ENCODE measurements at places on chromosomes 16 and 17.

GRCh38 chr17:50480854-50481490, 2.3 kb downstream of the RSAD1 start:
- DNase-seq: no peak

DNA sequence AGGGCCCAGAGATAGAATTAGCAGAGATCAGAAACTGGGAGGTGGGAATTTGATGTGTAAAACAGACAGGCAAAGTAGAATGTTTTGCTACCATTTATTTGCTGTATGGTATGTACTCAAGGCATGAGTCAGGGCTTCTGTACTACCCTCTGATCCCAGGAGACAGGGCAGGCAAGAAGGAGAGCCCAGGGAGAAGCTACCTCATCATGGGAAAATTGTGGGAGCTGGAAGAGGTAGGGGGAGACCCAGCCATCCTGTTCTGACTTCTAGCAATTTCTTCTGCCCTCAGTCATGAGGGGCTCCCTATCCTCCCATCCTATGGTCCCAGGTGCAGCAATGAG, 1.7 kb upstream of the PIGS start:
- no peak for DNase-seq

GRCh38 chr17:32771396-32771795, 105.5 kb downstream of the MYO1D start:
- no peak for DNase-seq

- DNase-seq: no peak
Measured at GRCh38 chr16:69112285-69113129, 7.1 kb downstream of the HAS3 start.

- DNase-seq: no peak
Measured at GRCh38 chr16:57261806-57262205, 16.7 kb downstream of the ARL2BP start.

- DNase-seq: no peak
Measured at GRCh38 chr16:51641191-51641765, 490.2 kb upstream of the SALL1 start.

DNA sequence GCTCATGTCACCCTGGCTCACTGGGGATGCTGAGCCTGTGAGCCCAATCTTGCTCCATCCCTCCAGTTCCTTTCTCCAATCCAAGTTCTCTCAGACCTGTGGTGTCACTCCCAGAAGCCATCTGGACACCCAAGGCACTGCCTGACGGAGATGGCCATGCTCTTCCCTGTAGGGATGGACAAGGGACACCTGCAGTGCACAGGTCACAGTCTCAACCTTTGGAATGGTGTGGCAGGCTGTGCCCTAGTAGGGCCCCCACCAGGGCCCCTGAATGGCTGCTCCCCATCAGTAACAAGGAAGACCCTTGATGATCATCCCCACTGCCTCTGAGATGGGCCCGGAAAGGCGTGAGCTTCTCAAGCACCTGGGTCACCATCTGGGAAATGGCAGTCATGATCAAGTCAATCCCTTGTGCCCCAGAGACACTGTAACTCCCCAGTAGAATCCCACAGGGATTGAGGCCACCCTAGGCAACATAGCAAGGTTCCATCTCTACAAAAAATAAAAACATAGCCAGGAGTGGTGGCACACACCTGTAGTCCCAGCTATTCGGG, 822.5 kb downstream of the KCNJ18 start:
- no peak for DNase-seq

DNA sequence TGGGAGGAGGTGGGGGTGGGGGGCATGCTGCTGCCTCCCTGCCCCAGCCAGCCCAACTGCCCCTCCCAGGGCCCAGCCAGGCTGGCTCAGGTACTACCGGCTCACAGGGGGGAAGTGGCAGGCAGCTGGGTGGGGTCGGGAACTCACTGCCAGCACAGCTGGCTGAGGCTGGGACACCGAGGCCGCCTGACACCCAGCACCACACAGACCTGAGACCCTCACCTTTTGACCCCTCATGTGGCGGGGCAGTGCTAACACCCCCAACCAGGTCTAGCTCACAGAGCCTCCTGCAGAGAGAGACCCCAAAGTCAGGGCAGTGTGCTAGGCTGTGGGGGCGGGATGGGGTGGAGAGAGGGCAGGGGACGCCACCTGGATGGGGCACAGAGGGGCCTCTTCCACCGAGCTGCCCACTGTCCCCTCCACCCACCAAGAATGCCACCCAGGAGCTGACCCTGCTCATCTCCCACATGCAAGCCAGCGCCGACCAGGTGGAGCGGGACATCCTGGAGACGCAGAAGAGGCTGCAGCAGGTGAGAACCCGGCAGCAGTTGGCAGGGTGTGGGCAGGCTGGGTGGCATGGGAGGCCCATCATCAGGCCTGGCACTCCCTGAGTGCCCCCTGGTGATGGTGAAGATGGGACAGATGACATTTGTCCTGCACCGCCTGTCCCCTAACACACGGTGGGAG, 3.0 kb downstream of the EVPLL start:
- DNase-seq: no peak

GRCh38 chr16:23587726-23588125, 8.4 kb downstream of the NDUFAB1 start:
- DNase-seq: no peak

DNA sequence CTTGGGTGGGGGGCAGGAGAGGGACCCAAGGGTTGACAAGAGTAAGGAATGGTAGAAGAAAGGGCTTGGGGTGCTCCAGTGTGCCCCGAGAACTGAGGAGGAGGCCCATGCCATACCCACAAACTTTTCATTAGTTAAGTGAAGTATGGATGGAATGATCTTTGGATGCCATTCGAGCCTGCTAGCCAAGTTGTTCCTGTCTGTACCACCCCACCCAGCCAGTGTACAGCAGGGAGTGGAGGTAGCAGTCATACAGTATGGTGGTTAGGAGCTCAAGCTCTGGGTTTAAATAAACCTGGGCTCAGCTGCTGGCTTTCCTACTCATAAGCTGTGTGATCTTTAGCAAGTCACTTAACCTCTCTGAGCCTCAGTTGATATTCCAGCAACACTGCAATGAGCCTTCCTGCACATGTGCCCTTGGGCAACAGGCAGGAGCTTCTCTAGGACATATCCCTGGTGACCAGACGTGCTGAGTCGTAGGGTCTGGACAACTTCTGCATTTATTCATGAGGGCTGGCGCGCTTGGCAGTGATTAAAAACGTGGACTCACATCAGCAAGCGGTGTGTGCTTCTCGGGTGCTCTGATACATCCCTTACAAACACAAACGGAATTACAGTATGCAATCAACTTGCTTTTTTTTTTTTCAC, 22.9 kb downstream of the ITPRIPL2 start:
- no peak for DNase-seq

DNA sequence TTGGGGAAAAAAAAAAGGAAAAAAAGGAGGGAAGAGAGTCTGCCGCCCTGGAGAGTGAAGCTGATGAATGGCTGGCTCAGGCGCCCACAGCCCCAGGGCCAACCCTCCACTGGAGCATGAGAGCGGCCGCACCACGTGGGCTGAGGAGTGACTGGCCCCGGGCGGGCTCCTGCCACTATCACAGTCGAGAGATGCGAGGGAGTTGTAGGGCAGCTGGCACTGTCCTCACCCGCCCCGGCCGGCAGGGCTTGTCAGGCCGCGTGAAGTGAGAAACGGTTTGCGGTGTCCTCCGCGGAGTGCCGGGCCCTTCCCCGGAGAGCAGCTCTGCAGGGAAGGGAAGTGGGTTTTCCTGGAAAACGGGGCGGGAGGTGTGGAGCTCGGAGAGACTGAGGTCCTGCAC, 45.9 kb downstream of the JPH3 start:
- no peak for DNase-seq

DNA sequence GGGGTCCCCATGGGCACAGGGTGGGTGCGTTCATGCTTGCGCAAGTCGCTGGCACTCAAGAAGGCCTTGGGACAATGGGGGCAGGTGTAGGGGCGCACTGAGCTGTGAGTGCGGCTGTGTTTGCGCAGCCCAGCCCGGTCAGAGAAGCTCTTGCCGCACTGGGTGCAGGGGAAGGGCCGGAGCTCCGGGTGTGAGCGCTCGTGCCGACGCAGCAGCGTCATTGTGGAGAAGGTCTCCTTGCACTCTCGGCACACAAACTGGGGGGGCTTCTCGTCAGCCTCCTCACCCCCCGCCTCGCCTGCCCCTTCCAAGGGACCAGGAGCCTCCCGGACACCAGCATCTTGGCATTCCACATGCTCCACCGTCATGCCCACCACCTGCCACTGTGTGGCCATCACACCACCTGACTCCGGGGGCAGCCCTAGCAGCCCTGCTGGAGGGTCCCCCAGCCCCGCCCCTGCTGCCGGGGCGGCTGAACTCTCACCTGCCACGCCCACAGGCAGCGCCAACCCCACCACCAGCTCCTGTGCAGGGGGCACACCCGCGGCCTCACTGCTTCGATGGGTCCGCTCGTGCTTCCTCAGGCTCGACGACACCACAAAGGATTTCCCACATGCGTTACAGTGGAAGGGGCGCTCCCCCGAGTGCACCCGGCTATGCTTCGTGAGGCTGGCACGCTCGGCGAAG, 12.8 kb downstream of the ZNF668 start:
- DNase-seq: no peak

- no peak for DNase-seq
Measured at GRCh38 chr16:72944757-72945485, 103.0 kb downstream of the ZFHX3 start.

DNA sequence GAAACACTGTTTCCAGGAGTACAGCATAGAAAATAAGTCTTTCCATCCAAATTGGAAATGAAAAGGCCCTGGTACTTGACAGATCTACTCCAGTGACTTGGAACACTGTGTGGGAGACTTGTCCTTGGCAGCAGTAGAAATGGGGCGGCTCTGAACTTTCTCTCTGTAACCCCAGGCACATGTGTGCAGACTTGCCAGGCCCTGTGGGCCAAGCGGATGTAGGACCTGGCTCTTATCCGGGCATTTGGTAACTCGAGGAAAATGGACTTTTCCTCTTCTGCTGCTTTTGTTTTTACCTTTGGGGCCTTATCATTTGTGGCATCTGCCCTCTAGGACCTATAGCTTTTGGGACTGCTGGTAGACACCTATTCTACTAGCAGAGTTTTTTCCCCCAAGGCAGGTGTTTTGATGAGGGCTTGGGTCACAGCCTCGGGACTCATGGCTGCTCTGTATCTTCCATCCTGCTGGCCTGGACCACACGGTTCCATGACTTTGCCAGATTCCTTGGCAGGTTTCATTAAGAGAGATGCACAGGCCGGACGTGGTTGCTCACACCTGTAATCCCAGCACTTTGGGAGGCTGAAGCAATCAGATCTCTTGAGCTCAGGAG, 43.5 kb downstream of the SMPD3 start:
- no peak for DNase-seq

DNA sequence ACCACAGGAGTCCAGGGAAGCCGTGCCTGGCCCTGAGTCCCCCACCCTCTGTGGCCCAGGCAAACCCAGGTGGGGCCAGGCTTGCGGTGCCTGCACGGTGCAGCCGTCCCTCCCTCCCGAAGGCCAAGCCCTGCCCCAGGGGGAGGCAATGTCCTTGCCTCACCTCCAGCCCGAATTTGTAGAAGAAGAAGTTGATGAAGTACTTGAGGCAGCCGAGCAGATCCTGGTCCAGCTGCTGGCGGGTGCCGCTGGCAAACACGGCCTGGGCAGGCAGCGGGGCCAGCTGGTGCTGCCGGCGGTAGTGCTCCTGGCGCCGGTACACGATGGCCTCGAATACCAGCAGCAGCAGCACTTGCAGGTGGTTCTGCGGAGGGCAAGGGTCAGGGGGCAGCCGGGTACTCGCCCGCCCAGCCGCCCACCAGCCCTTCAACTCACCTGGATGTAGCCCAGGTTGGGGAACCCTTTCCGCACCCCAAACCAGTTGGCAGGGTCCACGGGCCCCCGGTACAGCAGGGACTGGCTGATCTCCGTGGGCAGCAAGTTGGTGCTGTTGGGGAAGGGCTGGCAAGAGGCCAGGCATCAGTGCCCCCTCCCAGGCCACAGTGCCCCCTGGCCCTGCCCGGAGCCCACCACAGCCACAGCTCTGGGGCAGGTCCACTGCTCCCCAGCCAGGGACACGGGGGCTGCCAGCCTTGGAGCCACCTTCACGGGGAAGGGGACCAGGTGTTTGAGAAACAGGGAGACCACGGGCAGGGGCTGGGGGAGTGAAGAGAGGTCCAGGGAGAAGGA, 26.1 kb downstream of the CTU2 start:
- no peak for DNase-seq

GRCh38 chr16:353404-354290, 1.1 kb upstream of the AXIN1 start:
- no peak for DNase-seq

GRCh38 chr16:79264237-79265109, 336.1 kb downstream of the MAF start:
- no peak for DNase-seq

- no peak for DNase-seq
Measured at GRCh38 chr16:86133847-86134375, 234.9 kb downstream of the IRF8 start.

DNA sequence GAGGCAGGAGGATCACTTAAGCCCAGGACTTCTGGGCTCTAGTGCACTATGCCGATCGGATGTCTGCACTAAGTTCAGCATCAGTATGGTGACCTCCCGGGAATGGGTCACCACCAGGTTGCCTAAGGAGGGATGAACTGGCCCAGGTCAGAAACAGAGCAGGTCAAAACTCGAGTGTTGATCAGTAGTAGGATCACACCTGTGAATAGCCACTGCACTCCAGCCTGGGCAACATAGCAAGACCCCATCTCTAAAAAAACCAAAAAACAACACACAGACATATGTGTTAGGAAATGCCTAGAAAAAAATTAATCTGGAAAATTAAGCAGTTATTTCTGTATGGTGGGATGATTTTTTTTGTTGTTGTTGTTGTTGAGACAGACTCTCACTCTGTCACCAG, 127.0 kb downstream of the RAB11FIP4 start:
- no peak for DNase-seq

GRCh38 chr16:23848958-23849357, 13.2 kb downstream of the PRKCB start:
- no peak for DNase-seq

DNA sequence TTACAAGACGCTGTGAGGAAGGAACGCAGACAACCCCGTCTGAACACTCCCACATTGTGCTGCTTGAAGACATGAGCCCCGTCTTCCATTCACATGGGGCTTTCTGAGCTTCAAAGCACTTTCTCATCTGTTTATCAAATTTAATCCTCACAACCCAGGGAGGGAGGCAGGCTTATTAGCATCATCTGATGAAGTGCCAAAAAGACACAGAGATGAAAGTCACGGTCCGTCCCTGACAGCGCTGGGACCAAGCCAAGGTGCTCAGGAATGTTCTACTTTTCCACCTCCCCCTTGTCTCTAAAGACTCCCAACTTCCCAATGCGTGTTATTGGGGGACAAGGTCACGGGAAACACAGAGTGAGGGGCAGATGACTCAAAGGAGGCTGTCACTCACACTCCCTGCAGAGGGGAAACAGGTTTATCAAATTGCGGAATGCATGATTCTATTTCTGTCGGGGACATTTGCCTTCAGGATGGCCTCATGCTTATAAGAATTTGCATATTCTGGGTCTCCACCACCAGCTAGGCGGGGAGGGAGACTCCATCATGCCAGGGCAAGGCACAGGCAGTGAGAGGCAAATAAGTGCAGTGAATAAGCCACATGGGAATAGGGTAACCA, 10.7 kb downstream of the XYLT1 start:
- no peak for DNase-seq

Data from activated CD8-positive, alpha-beta memory T cell treated with anti-CD3 and anti-CD28 coated beads for 1 hour (primary cell).